NCI-H510A (cell line): ENCODE measurements at places on chromosomes 7 and 10.

- no peak for DNase-seq
Measured at GRCh38 chr7:81430150-81430549, 339.7 kb downstream of the HGF start.

- no peak for DNase-seq
Measured at GRCh38 chr7:23544913-23545354, 13.2 kb upstream of the TRA2A start.

- no peak for DNase-seq
Measured at GRCh38 chr10:106311590-106311989, 852.9 kb downstream of the SORCS1 start.

GRCh38 chr7:50185951-50186682 lies 93.1 kb upstream of the ZPBP start:
- DNase-seq: no peak

DNA sequence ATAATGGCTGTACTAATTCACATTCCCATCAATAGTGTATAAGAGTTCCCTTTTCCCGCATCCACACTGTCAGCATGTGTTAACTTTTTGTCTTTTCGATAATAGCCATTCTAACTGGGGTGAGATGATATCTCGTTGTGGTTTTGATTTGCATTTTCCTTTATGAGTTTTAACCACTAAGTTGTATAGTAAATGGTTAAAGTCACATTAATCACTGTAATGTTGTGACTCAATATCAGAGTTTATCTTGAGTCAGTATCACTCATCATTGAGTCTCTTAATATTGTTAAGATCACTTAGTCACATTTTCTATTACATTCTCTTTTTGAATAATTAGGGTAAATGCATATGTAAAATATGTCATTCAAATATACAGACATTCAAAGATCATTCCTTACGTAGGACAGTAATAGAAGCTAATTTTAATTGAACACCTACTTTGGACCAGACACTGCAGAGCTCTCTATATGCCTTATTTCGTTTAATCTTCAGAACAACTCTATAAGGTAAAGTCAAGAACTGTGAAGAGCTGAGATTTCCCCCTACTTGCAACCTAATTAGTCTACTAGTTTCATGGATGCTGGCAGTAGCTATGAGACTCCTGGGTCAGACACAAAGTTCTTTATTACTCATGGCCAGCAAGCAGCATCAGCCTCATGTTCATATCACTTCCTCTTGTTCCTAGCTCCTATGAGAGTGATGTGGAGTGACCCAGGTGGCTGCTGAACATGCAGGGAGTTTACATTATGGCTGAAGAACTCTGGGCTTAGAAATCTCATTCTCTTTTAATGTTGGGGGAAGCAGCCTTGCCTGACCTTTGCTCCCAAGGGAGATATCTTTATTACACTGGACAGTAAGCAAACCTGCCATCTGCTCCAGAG lies 30.5 kb downstream of the CREB5 start:
- no peak for DNase-seq

- DNase-seq: no peak
Measured at GRCh38 chr10:109851616-109852474, 71.5 kb downstream of the XPNPEP1 start.

DNA sequence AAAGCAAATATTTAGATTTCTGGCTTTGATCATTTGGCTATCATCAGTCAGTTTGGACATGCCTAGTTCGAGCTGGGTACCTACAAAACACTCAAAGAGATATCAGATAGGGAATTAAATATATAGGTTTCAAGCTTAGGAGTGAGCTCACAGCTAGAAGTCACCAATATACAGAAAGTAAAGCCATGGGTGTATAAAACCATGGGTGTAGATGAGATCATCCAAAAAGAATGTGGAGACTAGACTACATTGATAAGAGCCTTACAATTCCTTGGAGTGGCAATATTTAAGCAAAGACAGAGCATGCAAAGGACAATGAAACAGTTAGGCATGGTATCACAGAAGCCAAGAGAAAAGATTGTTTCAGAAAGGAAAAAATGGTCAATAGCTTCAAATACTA lies 7.2 kb upstream of the RALA start:
- DNase-seq: no peak
